ENCODE measurements at places on chromosomes 3 and 15.

DNA sequence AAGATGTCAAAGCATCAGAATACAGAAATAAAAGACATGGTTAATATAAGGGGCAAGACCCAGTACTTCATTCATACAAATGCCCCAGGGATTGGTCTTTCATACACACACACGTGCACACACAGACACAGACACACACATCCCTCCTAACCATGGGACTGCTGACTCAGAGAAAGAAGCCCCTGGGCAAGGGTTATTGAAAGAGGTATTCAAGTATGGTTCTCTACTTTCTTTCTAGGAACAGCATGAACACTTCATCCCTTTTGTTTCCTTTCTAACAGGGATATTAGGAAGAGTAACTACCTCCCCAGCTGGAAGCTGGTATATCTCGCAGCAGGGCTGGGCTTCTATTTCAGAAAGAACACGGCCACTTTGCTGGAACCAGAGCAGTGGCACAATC is 33.2 kb upstream of the ZFAND6 start:
- DNase-seq = no peak

DNA sequence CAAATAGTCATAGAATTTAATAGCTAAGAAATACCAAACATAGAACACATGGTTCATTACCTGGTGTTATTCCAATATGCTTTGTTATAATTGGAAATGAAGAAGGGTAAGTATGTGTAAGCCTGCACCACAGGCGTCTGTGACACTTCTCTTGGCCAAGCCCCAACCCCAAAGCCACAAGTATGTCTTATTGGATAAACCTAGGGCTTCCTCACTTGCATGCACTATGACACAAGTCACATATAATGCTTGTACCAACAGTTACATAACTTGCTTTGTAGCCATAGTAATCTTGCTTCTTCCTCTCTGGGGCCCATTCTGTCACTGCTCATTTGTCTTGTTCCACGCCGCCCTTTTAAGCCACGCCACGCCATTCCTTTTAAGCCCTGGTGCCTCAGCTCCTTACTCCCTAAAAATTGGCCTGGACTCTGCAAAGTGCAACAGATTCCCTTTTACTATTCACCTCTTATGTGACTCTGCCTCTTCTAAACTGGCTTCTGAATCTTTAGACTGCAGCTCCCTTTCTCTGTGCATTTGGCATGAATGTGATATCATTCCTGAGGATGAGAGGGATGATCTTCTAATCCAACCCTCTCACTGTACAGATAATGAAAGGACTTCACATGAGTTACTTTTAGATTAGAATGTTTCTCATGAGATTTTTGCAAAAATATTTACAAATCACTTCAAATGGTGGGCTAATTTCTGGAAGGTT is 48.1 kb upstream of the EPHA3 start:
- no peak for DNase-seq

GRCh38 chr3:53682807-53683206 is 163.4 kb downstream of the CHDH start:
- DNase-seq = no peak

GRCh38 chr3:67605377-67605776 is 49.0 kb downstream of the SUCLG2 start:
- no peak for DNase-seq

DNA sequence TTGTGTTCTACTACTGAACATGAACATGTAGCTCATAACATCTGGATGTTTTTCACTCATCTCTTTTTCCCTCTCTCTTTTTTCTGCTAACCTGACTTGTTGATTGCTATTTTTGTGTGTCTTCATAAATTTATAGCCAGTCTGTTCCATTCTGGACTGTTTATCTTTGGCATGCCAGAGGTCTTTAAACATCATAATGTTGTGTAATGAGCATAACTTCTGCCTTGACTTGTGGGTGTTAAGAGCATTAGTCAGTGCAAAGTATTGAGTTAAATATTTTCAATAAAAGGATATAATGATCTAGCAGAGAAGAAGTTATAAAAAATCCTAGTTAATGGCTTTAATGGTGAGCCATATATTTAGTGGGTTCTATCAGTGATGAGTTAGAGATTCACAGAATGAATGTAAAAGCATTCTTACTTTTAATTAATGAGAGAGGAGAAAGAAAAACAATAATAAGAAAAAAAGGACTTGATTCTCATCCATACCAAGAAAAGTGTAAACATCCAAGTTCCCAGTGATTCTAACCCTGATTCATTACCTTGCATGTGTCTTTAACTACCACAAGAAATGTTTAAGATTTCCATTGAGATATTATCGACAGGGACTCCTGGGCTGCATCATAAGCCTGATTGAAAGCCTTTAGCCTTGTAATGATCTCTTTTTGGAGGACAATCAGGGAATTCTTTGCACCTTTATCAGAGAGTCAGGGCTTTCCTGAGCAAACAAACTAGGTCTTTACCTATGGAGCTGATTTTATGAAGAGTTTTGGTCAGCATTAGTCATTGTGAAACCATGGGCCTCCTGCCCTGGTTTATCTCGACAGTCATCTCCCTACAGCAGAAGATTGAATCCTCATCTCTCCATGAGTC is 22.9 kb downstream of the MITF start:
- DNase-seq = no peak

- DNase-seq = no peak
Observed at GRCh38 chr3:197847866-197848401, 56.9 kb downstream of the LRCH3 start.

DNA sequence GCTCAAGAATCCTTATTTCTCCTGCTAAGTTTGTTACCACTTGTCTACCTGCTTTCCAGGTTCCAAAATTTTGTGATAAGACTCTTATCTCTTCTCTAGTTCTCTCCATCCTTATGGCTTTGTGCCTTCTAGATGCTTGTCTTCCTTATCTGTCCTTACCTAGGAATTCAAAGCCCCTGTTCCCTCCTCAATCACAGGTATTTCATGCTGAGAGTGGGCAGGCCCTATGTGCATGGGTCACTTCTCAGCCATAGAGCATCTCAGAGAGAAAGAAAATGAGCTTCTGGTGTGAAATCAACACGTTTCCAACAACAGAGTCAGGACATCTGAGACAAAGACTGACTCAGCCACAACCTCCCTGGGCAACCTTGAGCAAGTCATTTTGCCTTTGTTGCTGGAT is 214.1 kb upstream of the TLE3 start:
- no peak for DNase-seq

DNA sequence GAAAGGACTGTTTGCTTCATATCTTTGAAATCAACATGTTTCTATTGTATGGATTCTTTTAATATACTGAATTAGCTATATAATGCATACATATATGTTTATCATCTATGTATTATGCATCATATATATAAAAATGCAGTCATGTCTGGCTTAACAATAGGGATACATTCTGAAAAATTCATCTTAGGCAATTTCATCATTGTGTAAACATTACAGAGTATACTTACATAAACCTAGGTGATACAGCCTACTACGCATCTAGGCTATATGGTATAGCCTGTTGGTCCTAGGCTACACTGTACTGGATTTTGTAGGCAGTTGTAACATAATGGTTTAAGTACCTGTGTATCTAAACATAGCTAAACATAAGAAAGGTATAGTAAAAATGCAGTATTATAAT is 21.7 kb downstream of the CHMP2B start:
- DNase-seq = no peak

GRCh38 chr15:81547521-81548132 is 173.6 kb upstream of the TMC3 start:
- DNase-seq = no peak
